ENCODE measurements at places on chromosomes 3 and 15.

- DNase-seq: no peak
Observed at GRCh38 chr15:77179541-77179998, 108.7 kb upstream of the TSPAN3 start.

- DNase-seq: no peak
Observed at GRCh38 chr3:149216193-149216869, 5.3 kb downstream of the CP start.

GRCh38 chr3:44961888-44962287 is 14.1 kb downstream of the ZDHHC3 start:
- no peak for DNase-seq

DNA sequence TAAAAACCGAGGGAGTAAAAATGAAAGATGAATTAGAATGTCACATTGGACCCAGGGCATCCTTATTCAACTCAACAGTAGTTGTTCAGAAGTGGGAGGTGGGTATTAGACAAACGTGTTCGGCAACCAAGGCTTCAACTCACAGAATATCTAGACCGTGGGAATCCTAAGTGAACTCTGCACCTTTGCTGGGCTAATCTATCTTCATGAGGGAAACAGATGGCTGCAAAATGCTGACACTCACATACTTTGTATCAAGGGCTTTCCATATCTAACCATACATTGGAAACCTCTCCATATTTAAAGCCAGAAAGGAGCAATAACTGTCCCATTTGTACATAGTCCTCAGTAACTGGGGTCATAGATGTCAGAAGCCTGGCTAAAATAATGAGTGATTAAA is 20.9 kb downstream of the PLSCR1 start:
- DNase-seq: no peak
